ENCODE measurements at places on chromosomes 6 and 20.

GRCh38 chr6:113184291-113184690 lies 672.9 kb upstream of the MARCKS start:
- DNase-seq, result no peak

- no peak for DNase-seq
Observed at GRCh38 chr20:63533388-63533787, 3.8 kb downstream of the PTK6 start.

- peak; percentile 10 for DNase-seq
Observed at GRCh38 chr20:53708129-53708968, 114.7 kb upstream of the ZNF217 start.

GRCh38 chr6:16061818-16062217 lies 67.1 kb upstream of the MYLIP start:
- DNase-seq, result no peak

DNA sequence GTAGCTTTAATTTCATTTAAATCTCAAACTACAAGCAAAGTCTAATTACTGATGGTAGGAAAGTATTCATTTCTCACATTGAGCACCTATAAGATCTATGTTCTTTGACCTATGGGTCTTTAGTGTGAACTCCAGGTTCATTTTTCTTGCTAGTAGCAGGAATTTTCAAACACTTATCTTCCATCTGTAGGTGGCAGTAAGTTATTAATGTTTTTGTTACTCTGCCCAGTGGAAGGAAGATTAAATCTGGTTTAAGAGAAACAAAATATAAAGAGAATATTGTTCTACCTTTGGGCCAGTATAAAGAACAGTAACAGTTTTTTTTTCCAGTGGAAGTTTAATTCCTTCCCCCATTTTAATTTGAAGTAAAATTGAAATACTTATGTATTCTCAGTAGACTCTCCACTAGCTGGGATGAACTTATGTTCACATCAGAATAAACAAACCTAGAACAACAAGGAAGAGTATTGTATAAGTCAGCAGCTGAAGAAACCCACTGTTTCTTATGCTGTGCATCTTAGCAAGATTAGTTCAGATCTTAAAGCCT lies 328.2 kb downstream of the PHF3 start:
- DNase-seq, result no peak

- no peak for DNase-seq
Observed at GRCh38 chr20:62079166-62079565, 13.5 kb upstream of the TAF4 start.

DNA sequence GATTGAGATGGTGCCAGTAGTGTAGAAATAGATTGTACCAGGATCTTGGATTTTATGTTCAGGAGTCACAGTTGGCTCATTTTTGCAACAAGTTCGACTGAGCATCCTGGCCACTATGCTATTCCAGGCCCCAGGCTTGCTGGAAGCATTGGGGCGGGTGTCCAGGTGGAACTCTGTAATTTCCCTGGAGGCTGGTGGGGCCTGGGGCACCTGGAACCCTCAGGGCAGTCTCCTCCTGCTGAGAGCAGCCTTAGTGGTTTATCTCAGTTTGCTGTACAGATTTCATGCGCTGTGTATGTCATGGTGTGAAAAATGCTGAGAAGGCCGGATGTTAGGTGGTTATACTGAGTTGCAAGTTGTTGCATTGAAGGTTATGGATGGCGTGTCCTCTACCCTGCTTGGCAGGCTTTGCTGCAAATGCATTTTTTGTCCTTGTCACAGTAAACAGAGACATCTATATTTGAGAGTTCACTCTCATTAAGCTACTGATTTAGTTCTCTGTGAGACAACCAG lies 135.1 kb upstream of the MYLIP start:
- DNase-seq, result no peak

DNA sequence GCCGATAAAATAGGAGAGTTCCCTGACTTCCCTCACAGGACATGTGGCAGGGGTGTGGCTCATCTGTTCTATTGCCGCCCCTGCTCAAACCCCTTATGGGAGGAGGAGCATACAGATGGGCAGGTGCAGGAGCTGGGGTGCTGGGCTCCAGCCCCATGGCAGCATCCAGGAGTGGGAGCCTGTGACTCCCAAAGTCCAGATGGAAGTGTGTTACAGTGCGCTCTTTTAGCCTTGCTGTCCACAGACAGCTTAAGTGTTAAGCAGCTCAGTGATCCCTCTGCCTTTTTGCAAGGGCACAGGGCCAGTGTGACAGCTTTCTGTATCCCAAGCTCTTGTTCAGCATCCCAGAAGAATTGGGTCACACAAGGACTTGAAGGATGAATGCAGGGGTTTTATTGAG lies 212.3 kb upstream of the MYLIP start:
- no peak for DNase-seq

GRCh38 chr6:20688710-20689500 lies 154.6 kb downstream of the CDKAL1 start:
- DNase-seq, result no peak

- DNase-seq, result no peak
Observed at GRCh38 chr6:5782783-5783547, 223.8 kb downstream of the NRN1 start.

DNA sequence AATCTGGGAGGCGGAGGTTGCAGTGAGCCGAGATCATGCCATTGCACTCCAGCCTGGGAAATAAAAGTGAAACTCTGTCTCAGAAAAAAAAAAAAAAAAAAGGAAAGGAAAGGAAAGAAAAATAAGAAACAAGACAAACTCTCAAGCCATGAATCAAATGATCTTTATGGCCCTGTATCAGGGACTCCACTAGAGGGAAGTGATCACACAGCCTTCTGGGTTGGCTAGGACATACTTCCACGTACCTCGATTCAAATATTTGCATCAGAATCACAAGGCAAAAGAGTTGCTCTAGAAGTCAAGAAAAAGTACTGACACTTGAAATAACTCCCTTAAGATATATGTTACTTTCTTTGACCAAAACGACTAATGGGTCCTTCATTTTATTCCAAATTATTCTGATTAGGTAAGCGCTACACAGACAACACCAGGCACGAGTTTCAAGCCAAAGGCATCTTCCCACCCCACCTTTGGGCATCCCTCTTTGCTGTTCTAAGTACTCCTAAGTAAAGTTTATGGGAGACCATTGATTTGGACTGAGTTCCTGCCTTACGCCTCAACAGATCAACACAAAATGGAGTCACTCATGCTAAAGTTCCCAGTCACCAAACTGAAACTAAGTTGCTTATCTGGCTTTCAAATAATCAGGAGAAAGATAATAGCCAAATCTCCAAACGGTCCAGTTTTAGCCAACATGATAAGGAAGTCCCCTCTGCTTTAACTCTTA lies 77.5 kb upstream of the NT5E start:
- no peak for DNase-seq

DNA sequence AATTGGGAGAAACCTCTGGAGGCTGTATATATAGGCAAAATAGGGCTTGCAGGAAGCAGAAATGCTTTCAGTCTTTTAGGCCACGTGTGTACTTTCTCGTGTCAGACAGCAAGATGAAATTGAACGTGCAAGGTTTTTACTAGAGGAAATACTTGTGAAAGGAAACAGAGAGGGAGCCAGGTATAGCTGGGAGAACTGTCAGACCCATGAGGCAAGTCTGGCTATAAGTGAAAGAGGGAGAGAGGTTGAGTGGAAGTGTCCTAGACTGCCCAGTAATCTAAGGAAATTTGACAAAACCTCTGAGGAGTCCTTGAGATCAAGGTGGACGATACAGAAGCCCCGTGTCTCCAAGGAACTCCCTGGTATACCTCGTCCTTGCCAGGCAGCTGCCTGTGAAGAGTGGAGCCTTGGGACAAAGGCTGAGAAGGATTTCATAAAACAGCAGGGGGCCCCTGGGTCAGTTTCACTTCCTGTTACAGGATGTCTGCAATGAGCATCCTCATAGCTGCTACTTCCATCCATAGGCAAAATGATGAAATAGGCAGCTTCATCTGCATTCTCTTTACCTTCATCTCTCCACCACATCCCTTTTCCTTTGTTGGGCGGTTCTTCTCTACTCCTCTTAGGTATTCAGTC lies 114.4 kb upstream of the MAP3K7 start:
- DNase-seq, result no peak

DNA sequence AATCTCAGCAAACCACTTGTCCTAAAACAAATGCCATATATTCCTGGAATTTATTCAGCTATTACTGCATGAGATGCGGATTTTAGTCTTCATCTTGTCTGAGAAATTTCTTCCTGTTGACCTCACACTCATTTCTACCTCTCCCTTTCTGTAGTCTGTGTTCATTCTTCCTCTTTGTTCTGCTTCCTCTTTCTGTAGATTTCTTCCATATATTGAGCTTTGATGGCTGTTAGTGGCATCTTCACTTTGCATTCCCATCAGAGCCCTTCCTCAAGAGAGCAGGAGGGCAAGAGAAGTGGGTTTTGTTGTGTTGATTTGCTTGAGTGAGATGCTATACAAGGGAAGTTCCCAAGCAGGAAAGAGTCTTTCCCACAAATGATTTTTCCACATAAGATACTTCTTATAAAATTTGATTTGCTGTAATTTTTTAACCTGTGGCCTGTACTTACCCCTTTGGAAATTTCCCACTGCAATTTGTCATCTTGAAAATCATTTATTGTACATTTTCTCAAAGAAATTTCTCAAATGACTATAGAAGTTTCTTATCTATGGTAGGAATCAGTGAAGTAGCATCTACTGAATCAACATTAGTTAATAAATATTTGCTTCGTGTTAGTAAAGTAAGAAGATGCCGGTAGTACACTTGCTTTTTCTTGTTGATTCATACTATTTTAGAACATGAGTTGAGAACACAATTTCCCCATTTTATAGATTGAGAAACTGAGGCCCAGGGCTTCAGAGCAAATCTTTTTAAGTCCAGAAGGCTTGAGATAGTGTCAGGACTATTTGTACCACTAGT lies 43.8 kb downstream of the MAP3K4 start:
- DNase-seq, result no peak

- DNase-seq, result no peak
Observed at GRCh38 chr20:32075534-32075933, 23.5 kb downstream of the HCK start.

- no peak for DNase-seq
Observed at GRCh38 chr6:169051371-169051770, 202.3 kb downstream of the THBS2 start.

Measured in stimulated activated CD4-positive, alpha-beta T cell treated with anti-CD3 and anti-CD28 coated beads, Interleukin-1b, Interleukin-23, amount 100 ng/mL, for 1 hour (primary cell).